DMS79 (cell line): ENCODE measurements at places on chromosomes 11 and 22.

DNA sequence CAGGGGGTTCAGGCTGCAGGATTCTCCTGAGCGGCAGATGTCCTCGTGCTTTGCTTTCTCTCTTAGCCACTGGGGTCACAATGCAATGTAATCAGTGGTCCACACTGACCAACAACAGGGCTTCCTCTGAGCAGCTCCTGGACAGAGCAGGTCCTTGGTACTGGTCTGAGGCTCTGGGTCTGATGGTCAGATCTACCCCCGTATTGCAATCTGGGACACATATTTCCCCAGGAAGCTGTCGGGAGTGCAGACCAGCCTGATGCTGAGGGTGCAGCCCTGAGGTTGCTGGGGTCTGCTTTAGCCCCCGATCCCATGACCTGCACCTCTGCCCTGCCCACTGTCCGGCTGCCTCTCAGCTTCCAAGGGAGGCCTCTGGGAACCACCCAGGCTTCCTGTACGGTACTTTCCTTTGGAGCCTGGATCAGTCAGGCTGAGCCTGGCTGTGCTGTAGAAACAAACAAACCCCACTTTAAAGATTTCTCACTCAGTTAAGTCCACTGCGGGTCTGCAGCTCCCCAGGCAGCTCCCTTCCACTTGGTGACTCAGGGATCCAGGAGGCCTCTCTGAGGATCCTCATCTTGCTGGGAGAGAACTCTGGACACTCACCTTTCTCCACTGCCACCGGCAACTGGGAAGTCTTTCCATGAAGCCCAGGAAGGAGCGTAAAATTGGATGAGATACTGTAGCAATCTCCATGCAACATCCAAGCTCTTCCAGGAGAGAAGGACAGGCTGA is 1046.6 kb downstream of the TBC1D22A start:
- DNase-seq, result no peak

GRCh38 chr11:34235591-34236071 is 122.2 kb downstream of the ABTB2 start:
- DNase-seq, result no peak

GRCh38 chr11:43145653-43146052 is 166.1 kb upstream of the API5 start:
- DNase-seq, result no peak

DNA sequence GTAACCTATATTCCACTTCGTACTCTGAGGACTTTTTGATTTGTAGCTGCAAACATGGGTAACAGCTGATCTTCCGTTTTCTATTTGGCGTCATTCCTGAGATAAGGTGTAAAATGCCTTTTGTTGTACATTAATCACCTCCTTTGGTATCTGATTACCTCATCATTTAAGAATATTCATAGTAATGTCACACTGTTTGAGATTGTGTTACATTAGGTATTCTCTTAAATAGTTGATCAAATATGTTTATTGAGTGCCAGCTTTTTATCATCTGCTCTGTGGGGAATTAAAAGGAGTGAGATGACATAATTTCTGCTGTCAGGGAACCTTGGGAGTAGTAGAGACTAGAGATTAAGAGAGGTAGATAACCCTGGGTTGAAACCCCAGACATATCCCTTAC is 5.9 kb downstream of the NCAM1 start:
- DNase-seq, result no peak

DNA sequence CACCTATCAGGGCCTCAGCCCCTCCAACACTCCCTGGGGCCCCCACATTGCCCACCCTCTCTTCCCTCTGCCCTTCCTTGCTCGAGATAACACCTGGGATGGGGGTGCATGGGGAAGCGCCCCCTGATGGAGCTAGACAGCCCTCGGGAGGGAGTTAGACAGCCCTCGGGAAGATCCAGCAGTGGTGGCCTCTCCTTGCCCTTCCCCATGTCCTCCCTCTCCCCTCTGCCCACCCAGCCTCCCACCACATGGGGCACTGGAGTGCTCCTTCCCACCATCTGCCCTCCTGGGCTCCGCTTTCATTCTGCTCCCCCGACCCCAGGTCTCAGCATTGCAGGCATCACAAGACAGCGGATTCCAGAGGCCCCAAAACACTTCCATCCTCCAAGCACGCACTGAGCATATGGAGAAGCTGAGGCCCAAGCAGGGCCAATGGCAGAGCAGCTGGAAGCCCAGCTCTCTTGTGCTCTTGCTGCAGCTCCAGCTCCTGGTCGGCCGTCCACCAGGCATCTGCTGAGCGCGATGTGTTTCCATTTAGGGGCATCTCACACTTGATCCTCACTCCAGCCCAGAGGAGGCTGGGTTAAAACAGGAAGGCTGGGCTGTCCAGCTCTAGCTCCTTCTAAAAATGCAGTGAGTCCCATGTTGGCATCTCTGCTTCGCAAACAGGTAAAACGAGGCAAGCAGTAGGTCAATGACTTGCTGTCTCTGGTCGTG is 65.6 kb downstream of the IGLL1 start:
- DNase-seq, result no peak

DNA sequence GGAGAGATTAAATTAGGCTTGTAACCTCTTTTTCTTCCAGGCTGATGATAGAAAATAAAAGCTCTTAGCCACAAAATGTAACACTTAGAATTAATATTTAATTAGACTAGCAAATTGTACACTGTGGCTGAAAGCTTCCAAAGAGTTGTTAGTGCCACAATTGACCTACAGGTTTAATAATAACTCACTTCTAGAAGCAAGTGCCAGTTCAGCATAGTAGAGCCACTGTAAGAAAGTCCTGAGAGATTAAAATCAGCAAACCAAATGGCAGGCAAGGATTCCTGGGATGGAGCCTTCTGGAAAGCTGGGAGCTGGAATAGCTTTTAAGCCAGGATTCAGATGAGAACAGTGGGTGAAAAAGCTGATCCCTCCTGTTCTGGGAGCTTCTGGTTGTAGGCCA is 131.0 kb downstream of the ELP4 start:
- no peak for DNase-seq

- no peak for DNase-seq
Observed at GRCh38 chr22:35072925-35073324, 7.0 kb downstream of the ISX start.

GRCh38 chr11:106217456-106217855 is 140.0 kb downstream of the AASDHPPT start:
- no peak for DNase-seq

DNA sequence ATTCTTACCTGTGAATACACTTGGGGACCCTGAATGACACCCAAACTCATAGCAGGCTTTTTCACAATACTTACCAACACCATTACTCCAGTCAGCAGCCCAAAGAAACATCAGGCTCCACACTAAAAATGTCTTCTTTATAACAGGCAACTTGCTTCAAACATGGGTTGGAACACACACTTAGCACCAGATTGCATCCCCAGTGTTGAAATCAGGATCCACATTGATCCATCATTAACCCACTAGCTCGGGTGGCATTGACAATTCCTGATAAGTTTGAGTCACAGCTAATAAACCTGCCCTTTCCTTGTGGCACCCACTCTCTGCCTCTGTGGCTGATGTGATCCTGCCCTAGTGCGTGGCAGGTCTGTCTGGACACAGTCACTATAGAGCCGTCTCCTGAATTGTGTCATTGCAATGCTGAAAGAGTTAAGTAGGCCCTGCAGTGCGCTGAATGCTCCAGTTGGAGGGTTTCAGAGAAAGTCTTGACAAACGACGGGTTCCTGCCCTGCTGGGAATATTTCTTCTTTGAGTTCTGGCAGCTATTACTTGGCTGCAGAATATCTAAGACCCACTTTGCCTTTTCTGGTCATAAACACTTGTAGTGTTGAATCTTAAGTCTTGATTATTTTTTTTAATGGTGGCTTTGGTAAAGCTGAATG is 19.6 kb upstream of the C11orf96 start:
- DNase-seq, result no peak

GRCh38 chr22:43148581-43148980 is 2.8 kb upstream of the TSPO start:
- DNase-seq, result no peak

GRCh38 chr11:112364962-112365481 is 104.4 kb upstream of the PLET1 start:
- DNase-seq, result no peak

GRCh38 chr11:116938471-116939070 is 101.1 kb upstream of the APOA1 start:
- no peak for DNase-seq

DNA sequence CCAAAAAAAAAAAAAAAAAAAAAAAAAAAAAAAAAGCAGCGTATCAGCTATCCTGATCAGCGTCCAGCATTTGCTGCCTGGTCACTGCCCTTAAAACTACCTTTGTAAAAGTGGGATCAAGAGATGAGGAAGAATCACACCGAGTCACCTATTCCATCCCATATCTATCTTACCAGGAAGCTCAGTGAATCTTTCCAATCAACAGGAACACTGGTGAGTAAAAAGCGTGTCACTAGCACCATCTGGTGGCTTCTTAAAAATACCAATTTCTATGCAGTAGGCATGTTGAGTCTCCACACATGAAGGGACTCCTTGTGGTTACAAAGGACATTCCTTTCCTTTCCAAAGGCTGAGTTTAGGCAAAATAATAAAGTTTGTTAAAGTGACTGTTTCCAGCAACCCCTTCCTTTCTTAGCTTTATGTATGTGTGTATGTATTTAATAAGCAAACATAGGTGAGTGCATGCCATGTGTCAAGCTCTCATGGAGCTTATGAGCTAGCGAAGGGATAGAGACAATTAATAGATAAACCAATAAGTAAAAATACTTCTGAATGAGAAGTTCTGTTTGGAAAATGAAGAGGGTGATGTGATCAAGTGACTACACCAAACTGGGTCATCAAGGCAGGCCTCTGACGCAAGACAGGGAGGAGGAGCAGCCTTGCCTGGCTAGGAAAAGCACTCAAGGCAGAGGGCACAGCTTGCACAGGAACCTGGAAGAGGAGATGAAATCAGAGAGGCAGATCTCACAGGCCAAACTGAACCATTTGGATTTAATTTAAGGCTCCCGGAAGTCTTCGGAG is 13.9 kb upstream of the TP53AIP1 start:
- peak; percentile 41 for DNase-seq

DNA sequence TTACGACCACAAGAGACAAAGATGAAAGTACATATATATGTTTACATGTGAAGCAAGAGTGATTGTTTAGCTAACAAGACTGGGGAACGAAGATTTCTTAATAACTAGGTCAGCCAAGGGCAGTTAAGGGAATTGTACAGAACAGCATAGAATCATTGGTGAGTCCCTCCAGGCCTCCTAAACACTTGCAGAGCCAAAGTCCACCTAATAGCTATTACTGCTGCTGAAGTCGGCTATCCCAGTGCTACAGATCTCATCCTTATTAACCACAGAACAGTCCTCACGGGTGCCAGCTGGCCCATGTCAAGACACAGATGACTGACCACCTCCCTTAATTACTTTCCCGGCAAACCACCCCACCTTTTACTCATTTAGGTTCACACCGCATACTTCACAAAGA is 68.5 kb upstream of the OPCML start:
- no peak for DNase-seq

GRCh38 chr11:123544631-123545375 is 109.6 kb downstream of the SCN3B start:
- DNase-seq, result peak; percentile 38

GRCh38 chr11:84648471-84648870 is 978.7 kb downstream of the DLG2 start:
- no peak for DNase-seq

GRCh38 chr22:36902143-36902926 is 11.1 kb upstream of the CSF2RB start:
- DNase-seq, result no peak

GRCh38 chr22:30953206-30953605 is 15.4 kb downstream of the MORC2 start:
- no peak for DNase-seq

DNA sequence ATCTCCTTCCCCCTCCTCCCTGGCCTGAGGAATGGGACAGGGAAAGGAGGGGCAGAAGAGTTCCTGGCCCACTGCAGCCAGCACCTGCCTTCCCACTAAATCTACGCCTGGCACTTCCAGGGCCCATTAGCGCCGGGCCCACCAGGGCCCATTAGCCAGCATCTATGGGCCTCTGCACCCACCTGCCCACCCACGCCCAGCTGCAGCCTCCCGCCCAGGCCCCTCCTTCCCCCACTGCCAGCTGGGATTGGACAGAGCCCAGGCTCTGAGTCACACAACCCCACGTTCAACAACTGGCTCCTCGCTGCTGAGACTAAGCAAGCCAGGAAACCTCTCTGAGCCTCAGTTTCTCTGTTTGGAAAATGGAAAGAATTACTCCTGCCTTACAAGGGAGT is 48.7 kb downstream of the CYTH4 start:
- DNase-seq, result no peak

- no peak for DNase-seq
Observed at GRCh38 chr22:37967637-37968451, 14.3 kb downstream of the POLR2F start.

DNA sequence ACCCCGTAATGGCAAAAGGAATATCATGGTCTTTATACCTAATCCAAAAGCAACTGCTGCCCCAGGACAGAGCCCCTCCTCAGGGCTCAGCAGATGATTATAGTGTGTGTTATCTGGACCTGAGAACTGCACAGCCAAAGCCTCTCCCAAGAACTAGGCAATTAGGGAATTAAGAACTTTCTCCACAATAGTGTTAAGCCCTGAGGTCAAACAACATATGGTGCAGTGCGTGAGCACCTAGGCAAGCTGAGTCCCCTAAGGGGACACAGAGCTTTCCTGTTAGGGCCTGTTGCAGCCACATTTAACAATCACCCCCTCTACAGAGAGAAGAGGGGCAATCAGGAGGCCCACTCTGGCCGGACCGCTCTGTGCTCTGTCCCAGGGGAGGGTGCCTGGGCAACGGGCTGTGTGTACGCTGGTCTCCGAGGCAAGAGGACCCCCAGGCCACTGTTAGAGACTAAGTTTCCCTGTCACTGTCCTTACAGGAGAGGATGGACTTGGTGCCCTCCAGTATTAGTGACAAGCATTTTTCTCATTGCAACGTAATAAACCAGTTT is 1.4 kb upstream of the KCNJ5 start:
- no peak for DNase-seq

DNA sequence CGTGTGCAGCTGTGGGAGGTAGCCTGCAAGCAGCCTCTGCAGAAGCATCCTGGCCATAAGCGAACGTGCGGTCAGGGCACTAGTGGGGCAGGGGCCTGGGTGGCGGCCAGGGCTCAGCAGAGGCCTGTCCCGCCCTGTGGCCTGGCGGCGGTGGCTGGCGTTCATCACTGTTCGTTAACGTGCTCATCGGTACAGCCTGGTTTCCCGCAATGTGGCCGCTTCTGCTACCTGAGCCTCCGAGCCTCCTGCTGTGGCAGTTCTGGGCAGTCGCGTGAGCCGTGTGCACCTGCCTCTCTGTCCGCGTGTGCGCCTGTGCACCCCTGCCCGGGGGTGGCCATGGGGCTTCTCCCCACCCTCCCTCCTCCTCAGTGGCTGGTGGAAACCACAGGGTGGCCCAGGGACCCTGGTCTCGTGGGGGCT is 117.9 kb downstream of the KCNQ1OT1 start:
- DNase-seq, result no peak

DNA sequence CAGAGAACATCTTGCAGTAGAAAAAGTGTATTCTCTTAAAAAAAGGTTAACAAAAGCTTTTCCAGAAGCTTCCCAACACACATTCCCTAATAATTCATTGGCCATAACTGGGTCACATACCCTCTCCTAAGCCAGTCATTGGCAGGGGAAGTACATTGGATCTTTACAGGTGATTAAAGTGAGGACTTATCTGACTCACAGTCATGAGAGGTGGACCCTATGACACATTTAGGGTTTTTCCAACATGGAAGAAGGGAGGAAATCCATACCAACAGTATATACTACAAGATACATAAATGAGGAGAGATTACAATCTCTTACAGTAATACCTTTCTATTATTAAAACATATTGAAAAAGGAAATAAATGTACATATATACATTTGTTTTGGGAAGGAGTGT is 72.2 kb downstream of the CCDC73 start:
- no peak for DNase-seq

GRCh38 chr11:39239553-39239952 is 2219.9 kb downstream of the LRRC4C start:
- DNase-seq, result no peak
